CD4-positive, alpha-beta T cell treated with Interleukin-2 at 100 ng/mL for 4 hours (primary cell): ENCODE measurements at places on chromosomes 4 and X.

DNA sequence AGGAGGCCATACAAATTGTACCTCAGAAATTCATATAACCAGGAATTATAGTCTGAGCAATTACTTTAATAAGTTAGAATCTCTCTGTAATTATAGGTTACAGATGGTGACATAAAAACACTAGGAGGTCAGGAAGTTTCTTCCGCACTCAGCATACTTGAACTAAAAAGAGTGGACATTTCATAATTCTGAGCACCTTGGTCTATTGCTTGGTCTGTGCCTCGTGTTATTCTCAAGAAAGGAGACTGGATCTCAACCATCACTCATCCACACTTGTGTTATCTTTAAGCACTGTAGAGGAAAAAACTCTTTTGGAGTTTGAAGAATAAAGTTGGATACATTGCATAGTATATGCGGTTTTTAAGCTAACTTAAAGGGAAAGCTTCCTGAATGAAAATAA is 91.1 kb downstream of the SYNPO2 start:
- DNase-seq = no peak

- no peak for DNase-seq
Observed at GRCh38 chr4:54228056-54228527, 1.0 kb upstream of the PDGFRA start.

- no peak for DNase-seq
Observed at GRCh38 chrX:69297506-69297905, 132.3 kb upstream of the PJA1 start.

DNA sequence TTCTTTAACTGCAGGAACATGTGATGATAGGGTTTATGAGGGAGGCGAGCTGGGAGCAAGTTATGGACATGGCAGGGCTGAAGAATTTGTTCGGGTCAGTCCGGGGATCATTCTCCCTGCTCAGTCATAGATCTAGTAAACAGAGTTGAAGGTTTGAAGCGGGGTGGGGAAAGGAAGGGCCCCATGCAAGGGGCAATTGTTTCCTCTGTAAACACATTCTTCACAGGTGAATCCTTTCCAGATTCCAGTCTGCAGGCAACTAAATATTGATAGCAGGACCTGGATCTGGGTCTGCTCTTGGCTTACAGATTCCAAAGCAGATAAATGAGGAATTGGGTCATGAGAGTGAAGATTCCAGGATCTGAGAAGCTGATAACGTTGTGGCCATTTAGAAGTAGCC is 44.3 kb upstream of the ARHGAP24 start:
- no peak for DNase-seq

- no peak for DNase-seq
Observed at GRCh38 chr4:184953421-184953945, 64.8 kb upstream of the HELT start.

- DNase-seq = no peak
Observed at GRCh38 chrX:75623535-75623934, 100.7 kb upstream of the ZDHHC15 start.

DNA sequence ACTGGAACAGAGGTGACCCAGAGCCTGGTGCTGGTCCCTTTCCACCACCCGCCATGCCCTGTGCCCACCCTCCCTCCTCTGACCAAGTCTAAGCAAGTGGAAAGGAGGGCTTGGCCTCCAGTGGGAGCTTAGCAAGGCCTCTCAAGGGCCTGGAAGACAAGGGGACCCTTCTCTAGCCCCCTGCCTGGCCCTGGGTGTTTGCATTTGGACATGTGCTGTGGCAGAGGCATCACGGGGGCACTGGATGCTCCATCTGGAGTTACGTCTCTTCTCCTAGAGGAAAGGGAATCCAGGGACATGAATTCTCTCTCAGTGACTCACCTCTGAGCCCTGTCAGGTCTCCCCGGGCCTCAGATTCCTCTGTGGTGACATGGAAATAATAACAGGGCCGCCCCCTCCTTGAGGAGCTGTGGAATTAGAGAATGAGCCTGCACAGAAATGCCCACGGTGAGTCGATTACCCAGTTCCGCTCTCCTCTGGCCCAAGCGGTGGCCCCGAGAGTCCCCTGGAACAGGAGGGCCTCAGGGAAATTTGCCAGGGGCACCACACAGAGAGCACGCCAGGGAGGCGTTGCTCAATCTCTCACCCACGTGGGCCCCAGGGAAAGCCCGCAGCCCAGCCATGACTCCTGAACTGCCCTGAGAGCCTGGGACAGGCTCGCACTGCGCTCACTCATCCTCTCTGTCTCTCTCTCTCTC is 189.6 kb downstream of the BCOR start:
- no peak for DNase-seq

DNA sequence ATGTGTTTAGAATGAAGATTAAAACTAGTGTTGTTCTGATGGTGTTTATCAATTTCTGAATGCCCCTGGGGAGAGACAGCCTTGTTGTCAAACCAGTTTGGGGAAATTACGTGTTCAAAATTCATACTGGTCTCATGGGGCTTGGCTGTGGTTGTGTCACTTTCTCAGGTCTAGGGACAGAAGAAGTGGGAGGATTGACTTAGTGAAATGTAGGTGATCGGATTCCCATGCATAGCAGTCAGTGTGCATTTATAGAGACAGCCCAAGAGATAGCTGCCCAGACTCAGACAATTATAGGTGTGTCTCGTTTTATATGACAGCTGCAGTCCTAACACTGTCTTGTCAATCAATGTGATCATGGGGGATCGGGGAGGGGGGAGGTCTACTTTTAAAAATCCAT is 94.4 kb upstream of the CLCN4 start:
- DNase-seq = no peak

GRCh38 chr4:147318586-147318985 is 162.3 kb upstream of the EDNRA start:
- DNase-seq = no peak

- DNase-seq = no peak
Observed at GRCh38 chrX:115591856-115592842, 31.2 kb downstream of the PLS3 start.

- no peak for DNase-seq
Observed at GRCh38 chr4:142473218-142473959, 372.7 kb downstream of the INPP4B start.

- DNase-seq = peak; percentile 4
Observed at GRCh38 chr4:139214039-139214534, 37.1 kb upstream of the ELF2 start.

GRCh38 chr4:122548452-122548851 is 72.4 kb downstream of the IL21 start:
- no peak for DNase-seq

DNA sequence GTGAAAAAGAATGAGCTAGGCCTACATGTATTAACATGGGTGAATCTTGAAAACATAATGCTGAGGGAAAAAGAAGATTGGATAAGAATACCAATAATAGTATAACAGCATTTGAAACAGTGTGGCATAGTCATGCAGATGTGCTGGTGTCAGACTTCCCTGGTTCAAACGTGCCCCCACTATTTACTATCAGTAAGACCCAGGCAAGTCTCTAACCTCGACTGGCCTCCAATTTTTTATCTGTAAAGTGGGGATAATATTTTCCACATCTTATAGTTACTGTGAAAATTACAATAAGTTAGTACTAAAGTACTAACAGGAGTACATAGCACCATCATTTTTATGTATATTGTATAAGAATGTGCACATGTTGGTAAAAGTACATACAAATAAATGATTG is 17.0 kb upstream of the SLAIN2 start:
- DNase-seq = no peak
